Activated CD4-positive, alpha-beta T cell treated with anti-CD3 and anti-CD28 coated beads for 36 hours (primary cell): ENCODE measurements at places on chromosomes 1 and 21. TPM values are rescaled to one million over a fixed set of nuclear protein-coding genes. Genes with fewer than 3 reads are reported as not detected.

GRCh38 chr1:24362982-24363614 is 43.9 kb downstream of the GRHL3 start:
- H3K27ac ChIP-seq: no peak overlapping the region
- peaks cover 3% of the 10 kb centered on the region for H3K27me3 ChIP-seq
- H3K36me3 ChIP-seq: no peaks in the 10 kb centered on the region
- peaks cover 14% of the 10 kb centered on the region for H3K4me1 ChIP-seq
- H3K4me3 ChIP-seq: no peak overlapping the region

- peaks cover 77% of the 10 kb centered on the region for H3K36me3 ChIP-seq
- DNase-seq: no peak
- no peak overlapping the region for H3K4me3 ChIP-seq
- H3K27ac ChIP-seq: no peak overlapping the region
Observed at GRCh38 chr21:32380940-32381339, 11.9 kb downstream of the URB1 start.

GRCh38 chr1:77664939-77665516 is 17.4 kb downstream of the ZZZ3 start:
- no peak overlapping the region for H3K4me3 ChIP-seq
- no peaks in the 10 kb centered on the region for H3K27me3 ChIP-seq
- peak overlapping the region; percentile 60 for H3K27ac ChIP-seq
- H3K36me3 ChIP-seq: peaks cover 12% of the 10 kb centered on the region
- no peak for DNase-seq
- peaks cover 54% of the 10 kb centered on the region for H3K4me1 ChIP-seq

DNA sequence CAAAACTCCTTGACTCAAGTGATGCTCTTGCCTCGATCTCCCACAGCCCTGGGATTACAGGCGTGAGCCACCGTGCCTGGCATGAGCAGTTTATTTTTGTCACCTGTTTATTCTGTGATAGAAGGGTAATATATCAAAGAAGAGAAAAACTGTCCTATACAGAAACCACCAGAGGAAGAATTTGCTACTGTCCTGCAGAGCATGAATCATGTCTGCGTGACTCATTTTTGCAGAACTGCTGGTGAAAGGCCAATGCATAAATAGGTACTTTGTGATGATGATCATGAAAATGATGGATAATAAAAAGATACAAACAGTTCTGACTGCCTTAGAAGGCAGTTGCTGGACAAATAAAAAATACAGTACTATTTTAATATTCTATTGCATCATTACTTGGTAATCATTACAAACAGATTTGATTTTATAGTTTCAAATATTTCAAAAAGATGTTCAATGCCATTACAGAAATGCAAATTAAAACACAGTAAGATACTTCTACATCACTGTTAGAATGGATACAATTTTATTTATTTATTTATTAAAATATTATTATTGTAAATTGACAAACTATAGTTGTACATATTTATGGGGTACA is 26.5 kb downstream of the RIPPLY3 start:
- H3K27ac ChIP-seq: no peak overlapping the region
- H3K4me1 ChIP-seq: no peaks in the 10 kb centered on the region
- no peaks in the 10 kb centered on the region for H3K36me3 ChIP-seq
- no peak overlapping the region for H3K4me3 ChIP-seq

DNA sequence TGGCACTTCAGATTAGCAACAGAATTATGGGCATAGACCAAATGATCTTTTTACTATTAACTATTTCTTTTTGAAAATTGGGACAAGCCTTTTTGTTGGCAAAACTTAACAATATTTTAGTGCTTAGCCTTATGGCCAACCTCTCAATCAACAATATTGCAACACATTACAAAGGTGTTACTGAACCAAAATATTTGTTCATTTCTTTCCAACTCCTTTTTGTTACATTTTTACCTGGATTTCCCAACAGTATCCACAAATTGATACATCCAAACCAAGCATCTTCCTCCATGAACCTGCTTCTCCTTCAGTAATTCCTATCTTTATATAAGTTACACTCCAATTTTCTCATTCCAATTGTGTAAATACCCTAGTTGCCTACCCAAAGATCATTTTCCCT is 1.5 kb upstream of the AMPD1 start:
- peaks cover 5% of the 10 kb centered on the region for H3K27me3 ChIP-seq
- no peaks in the 10 kb centered on the region for H3K36me3 ChIP-seq
- H3K27ac ChIP-seq: no peak overlapping the region
- no peak overlapping the region for H3K4me3 ChIP-seq

DNA sequence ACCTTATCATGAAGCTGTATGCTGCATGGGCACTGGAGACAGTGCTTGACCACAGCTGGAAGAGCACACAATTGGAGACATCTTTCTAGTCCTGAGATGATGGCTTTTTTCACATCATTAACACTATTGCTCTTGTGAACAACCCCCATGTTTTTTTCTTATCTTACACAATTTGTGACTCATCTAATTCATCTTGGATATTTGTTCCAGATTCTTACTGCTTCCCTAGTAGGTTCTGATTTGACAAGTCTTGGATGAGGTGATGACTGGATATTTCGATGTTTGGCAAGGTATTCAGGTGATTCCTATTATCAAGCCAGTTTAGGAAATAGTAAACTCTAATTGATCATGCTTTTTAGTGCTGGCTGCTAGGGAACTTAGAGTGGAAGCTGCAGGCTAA is 23.7 kb downstream of the HLX start:
- H3K4me1 ChIP-seq: no peaks in the 10 kb centered on the region
- H3K27me3 ChIP-seq: peaks cover 15% of the 10 kb centered on the region
- DNase-seq: no peak
- H3K4me3 ChIP-seq: no peak overlapping the region
- no peak overlapping the region for H3K27ac ChIP-seq

DNA sequence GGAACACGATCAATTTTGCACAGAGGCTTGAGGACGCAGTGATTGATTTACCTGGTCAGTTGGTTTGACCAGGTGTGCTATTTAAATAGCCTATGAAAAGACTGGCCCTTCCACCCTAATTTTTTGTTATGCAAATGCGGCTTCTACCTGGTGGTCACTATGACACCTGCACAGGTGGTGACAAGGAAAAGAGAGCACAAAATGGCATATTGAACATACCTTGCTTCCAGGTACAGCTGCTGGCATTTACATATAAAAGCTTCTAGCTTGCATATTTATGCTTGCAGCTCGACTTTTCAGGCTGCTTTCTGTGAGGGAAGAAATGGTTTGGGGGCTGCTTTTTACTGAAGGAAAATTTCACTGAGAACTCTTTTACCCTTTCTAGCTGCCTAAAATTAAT is 15.3 kb upstream of the FMO4 start:
- no peaks in the 10 kb centered on the region for H3K4me1 ChIP-seq
- no peak overlapping the region for H3K4me3 ChIP-seq
- peaks cover 13% of the 10 kb centered on the region for H3K27me3 ChIP-seq
- DNase-seq: no peak
- no peaks in the 10 kb centered on the region for H3K36me3 ChIP-seq

- no peak overlapping the region for H3K27ac ChIP-seq
- H3K4me3 ChIP-seq: no peak overlapping the region
- H3K27me3 ChIP-seq: peaks cover 61% of the 10 kb centered on the region
- DNase-seq: no peak
Observed at GRCh38 chr1:220751111-220751510, 3.0 kb downstream of the MTARC2 start.

DNA sequence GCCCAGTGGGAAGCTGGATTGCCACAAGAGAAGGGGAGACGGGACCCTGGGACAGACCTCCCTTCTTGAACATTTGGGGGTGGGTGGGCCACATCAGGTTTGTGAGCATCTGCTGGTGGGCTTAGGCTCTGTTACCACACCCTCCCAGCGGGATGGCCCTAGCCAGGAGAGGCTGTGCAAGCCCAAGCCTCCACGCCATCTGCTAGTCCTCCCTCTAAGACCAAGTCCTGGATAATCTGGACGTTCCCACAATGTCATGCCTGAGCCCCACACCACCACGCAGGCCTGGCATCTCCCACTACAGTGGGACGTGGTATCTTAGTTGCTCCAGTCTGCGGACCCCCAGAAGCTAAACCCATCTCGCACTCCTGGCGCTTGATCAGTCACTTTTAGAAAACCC is 3.7 kb upstream of the IBA57 start:
- DNase-seq: no peak
- no peaks in the 10 kb centered on the region for H3K27me3 ChIP-seq
- peaks cover 33% of the 10 kb centered on the region for H3K4me1 ChIP-seq

GRCh38 chr1:12047120-12047876 is 15.8 kb upstream of the TNFRSF8 start:
- DNase-seq: peak; percentile 86
- H3K36me3 ChIP-seq: no peaks in the 10 kb centered on the region

DNA sequence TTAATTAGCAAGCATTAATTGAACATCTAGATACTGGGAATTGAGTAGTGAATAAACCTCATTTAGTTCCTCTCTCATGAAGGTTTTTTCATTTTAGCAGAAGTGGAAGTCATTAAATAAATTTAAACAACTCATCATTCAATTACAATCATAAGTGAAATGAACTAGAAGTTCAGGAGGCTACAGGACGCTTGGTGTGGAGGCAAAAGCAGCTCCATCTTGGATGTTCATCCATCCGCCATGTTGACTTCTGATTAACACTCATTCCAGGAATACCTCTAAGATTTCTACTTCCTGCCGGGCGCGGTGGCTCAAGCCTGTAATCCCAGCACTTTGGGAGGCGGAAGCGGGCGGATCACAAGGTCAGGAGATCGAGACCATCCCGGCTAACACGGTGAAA is 11.5 kb upstream of the NTPCR start:
- H3K27me3 ChIP-seq: peaks cover 7% of the 10 kb centered on the region
- no peak overlapping the region for H3K4me3 ChIP-seq
- H3K27ac ChIP-seq: no peak overlapping the region
- H3K36me3 ChIP-seq: no peaks in the 10 kb centered on the region
- DNase-seq: no peak
- H3K4me1 ChIP-seq: peaks cover 12% of the 10 kb centered on the region

DNA sequence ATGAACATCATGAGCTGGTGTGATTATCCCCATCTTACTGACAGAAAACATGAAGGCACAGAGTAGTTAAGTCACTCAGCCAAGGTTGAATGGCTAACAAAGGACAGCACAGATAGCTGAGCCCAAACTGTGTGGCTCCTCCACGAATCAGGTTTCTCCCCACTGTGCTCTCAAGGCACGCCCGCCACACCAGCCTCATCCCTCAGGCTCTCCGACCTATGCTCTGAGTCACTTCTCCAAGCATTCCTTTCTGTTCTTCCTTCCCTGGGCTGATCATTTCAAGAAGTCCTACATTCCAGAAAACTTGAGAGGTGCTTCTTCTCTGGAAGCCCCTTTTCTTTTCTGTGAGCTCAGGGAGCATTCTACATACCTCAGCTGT is 25.3 kb upstream of the SDC3 start:
- peak overlapping the region; percentile 20 for H3K27ac ChIP-seq
- H3K27me3 ChIP-seq: no peaks in the 10 kb centered on the region
- no peaks in the 10 kb centered on the region for H3K4me1 ChIP-seq
- peaks cover 28% of the 10 kb centered on the region for H3K36me3 ChIP-seq
- no peak overlapping the region for H3K4me3 ChIP-seq

DNA sequence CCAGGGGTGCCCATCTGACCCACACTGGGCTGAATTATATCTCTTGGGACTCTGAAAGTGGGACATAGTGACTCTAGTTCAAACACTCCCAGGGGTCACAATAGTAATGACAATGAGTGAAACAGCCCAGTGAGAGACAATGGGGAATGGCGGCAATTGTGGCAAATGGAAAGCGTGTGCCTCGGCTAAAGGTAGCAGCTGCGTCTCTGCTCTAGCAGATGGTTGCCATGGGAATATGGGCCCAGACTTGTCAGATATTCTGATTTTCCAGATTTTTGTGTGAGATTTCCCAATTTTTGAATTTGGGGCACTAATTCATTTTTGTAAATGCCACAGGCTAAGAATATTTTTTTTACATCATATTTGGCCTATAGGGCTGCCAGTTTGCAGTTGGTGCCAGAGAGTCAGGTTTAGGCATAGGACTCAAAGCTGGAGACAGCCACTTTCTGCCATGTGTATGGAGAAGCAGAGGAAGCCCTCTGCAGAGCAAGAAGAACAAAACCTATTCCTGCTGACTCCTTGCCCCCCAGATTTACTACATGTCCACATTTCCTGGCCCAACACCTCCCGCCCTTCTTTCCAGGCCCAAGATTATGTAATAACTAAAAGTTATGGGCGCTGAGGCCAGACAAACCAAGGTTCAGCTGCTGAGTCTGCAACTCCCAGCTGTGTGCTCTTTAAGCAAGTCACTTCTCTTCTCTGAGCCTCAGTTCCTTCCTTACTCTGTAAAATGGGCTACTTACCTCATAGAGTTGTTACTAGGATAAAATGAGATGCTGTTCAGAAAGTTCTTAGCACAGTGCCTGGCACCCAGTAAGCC is 21.6 kb upstream of the PTP4A2 start:
- H3K36me3 ChIP-seq: no peaks in the 10 kb centered on the region
- H3K4me1 ChIP-seq: peaks cover 84% of the 10 kb centered on the region

DNA sequence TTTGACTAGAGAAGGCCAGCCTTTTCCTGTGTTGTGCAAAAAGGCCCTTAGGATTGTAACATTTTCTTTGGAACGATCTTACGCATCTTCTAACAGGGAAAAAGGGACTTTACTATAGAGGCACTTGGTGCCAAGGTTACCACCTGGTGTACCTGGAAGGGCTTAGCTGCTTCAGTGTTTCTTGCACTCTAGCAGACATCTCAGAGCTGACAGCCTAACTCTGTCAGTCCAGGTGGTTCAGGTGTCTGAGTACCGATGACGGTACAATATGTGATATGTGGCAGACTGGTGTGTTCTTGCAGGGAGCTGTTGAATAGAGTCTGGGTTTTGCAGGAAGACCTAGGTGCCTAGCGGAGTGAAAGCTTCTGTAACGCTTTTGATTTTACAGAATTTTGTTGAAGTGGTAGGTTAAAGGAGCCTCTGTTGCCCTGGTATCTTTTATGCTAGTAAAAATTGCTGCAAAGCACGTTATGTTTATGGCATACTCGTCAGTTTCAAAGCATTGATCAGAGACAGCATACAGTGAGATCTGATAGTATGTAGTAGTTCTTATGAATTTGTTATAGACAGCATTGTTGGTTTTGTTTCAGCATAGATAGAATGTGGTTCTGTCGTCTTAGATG is 1.4 kb downstream of the MAGI3 start:
- H3K36me3 ChIP-seq: no peaks in the 10 kb centered on the region
- peak; percentile 10 for DNase-seq
- H3K27me3 ChIP-seq: peaks cover 5% of the 10 kb centered on the region
- peak overlapping the region; percentile 86 for H3K4me3 ChIP-seq
- peaks cover 26% of the 10 kb centered on the region for H3K4me1 ChIP-seq

The LIN28A gene
- not detected for total RNA-seq

The LAX1 gene
- 20.6 TPM for total RNA-seq

The SPRR5 gene
- total RNA-seq: not detected

The OR2T11 gene
- total RNA-seq: not detected

The KIF1B gene
- total RNA-seq: 13.5 TPM

The SPATA21 gene
- total RNA-seq: not detected

The BCAR3 gene
- total RNA-seq: 0.54 TPM

The KCNT2 gene
- total RNA-seq: 0.05 TPM

The ADAMTS4 gene
- 0.40 TPM for total RNA-seq

The CALML6 gene
- total RNA-seq: 0.81 TPM

The SH2D1B gene
- total RNA-seq: not detected

The DEPDC1 gene
- total RNA-seq: 15.9 TPM

The CYP4A11 gene
- total RNA-seq: not detected

The CACYBP gene
- total RNA-seq: 394 TPM
